T-helper 1 cell (primary cell): ENCODE measurements at places on chromosomes 1 and 21.

DNA sequence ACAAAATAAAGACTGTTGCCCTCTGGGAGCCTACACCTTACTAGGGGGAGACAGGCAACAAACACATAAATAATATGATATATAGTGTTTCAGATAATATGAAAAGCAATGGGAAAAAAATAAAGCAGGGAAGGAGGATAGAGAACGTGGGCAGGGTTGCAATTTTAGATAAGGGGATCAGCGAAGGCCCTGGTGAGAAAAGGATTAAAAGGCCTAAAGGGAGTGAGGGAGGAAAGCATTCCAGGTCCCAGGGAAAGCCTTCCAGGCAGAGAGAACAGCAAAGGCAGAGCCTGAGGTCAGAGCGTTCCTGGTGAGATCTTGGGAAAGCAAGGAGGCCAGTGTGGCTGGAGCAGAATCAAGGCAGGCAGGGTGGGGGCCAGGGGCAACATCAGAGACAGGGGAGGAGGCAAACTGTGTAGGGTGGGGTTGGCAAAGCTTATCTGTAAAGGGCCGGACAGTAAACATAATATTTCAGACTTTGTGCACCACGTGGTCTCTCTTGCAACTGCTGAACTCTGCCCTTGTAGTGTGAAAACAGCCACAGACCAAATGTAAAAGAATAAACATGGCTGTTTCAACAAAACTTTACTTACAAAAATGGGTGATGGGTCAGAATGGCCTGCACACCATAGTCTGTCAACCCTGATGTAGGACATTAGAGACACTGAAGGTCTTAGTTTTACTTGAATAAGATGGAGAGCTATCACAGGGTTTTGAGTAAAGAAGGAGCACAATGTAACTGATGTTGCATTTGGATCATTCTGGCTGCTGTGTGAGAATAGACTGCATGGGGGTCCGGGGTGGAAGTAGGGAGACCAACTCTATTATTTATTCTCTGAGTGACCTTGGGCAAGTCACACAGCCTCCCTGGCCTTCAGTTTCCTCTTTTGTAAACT, 13.3 kb upstream of the CPT2 start:
- no peak for DNase-seq

DNA sequence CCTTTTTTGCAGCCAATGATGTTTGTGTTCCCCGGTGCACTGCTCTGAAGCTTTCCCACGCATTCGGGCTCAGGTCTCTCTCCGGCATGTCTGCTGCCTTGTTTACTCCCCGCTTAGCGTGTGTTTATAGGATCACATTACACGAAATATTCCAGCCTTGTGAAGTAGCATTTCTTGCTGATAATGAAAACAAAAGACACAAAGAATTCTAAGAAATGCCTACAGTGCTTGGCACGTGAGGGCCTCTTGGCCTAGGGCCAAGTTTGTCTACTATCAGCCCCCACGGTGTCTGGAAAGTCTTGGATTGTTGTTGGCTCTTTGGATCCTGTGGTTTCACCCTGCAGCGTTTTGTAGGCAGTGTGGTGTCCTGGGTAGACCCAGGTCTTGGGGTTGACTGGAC, 11.2 kb upstream of the GSTM4 start:
- DNase-seq, result no peak

DNA sequence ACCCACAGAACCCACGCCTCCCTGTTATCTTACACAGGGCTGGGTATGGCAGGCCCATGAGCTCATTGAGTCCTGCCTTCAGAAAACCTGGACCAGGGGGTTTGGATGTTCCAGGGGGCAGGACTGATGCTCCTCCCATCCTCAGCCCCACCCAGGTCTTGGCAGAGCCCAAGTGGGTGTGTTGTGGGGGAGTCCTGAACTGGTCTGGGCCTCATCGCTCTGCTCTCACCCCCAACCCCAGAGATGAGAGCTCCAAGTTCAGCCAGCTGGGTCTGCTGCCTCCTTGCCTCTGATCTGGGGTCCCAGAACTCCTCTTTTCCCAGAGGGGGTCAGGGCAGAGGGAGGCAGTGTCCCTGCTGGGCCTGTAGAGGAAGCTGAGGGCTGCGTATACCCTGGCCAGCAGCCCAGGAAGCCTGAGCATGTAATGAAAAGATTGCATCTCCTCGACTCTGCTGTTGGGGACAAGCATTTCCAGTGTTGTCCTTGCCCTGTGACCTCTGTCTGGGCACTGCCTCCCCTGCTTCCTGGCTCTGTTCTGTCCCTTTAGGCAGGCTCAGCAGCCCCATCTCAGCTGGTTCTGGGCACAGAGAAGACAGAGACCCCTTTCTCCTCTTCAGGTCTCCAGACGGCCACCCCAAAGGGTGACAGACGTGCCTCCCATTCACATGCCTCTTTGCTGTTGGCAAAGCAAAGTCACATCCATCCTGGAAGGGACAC, 54.7 kb upstream of the EPS8L3 start:
- DNase-seq, result no peak

GRCh38 chr1:152473887-152474537, 36.6 kb upstream of the LCE5A start:
- no peak for DNase-seq

DNA sequence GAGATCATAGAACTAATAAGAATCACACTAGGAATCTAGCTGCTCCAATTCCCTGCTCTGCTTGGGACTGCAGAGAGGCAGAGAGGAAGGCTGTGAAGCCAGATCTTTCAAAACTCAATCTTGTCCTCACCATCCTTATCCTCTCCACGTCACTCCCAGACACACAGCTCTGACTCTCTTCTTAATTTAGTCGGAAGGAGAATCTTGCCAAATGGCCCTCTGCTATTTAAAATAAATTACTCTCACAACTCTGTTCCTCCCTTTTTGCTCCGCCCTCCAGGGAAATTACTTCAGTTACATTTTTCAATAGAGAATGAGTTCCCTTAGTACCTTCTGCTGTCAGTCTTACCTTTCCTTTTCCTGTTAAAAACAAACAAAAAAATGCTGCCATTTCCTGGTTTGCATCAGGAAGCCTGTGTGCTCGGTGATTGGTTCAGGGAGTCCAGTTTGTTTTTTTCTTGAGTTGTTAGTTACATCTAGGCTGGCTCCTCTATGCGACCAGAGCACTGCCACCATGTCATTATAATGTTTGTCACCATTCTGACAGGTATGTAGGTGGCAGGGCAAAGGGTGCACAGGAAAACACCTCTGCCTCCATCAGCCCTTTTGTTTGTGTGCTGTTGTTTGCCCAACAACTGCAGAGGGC, 80.1 kb downstream of the FCRL5 start:
- DNase-seq, result no peak

- DNase-seq, result no peak
Observed at GRCh38 chr1:20322825-20323612, 32.3 kb downstream of the VWA5B1 start.

DNA sequence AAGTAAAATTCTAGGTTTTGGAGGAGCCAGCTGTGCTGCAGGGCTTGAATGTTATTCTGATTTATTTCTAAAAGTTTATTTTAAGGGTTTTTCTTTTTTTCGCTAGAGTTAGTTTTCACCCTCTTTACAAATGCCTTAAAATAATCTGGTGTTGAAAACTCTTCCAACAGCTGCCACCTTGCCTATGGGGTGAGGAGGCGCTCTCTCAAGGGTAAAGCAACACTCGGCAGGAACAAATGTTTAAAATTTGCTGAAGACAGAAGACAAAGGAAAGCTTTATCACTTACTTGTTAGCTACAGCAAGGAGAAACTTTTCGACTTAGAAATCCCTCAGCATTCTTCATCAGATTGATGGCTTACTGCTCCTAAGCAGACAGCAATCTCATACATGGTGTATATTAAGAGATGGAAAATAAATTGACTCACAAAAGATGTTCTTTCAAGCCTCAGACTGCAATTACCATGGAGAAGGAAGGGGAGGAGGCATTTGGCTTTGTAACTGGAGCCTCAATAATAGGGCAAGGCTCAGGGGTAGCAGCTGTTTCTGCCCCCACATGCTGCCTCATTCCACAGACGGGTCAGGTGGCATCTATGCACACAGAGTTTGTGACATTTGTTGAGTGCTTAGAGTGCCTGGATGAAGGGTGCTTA, 79.8 kb upstream of the RALGPS2 start:
- DNase-seq, result no peak

- no peak for DNase-seq
Observed at GRCh38 chr1:43582162-43582566, 51.5 kb downstream of the PTPRF start.

DNA sequence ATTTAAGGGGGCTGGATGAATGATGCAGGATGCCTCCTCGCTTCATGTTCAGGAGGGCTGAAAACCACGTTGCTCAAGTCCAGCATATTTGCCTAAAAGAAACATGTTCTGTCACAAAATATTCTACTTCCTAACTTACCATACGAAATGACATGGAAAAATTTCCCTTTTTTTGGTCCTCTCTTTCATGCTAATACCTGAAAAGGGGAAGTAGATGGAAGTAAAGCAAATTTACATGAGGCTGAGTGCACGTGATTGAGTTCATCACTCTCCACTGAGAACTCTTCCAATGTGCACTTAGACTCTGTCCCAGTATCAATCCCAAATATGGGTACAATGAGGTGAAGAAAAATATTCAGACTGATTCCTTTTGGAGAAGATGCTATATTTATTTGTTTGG, 23.0 kb downstream of the XCL2 start:
- DNase-seq, result no peak

DNA sequence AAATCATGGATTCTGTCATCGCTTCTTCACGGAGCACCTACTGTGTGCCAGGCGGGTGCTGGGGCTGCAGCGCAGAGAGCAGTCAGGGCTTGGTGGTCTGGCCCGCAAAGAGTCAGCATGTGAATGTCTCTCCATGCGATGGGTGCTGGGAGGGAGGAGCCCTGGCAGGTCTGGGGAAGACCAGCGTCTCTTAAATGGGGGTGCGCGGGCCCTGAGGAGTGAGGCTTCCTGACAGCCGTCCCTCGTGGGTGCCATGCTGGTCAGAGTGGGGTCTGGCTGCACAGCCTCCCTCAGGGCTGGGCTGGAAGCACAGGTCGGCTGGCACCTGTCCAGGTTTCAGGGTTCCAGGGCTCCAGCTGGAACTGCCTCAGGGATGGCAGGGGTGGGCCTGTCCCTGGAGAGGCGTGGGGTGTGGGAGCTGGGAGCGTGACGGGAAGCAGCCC, 18.5 kb downstream of the TP73 start:
- peak; percentile 0 for DNase-seq

DNA sequence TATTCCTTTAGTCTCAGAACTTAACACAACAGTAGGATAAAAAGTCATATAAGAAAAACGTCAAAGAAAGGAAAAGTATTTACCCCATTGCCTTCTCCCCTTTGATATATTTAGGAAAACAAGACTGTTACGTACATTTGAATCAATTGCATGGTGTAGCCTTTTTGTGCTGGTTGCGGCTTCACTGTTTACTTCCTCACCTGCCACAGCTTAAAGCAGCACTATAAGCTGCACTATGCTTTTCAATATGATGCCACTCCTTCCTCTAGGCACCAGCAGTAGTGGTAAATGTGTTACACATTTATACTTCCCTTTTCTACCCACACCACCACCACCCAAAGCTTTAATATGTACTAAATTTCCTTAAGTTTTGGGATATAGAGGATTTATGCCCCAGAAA, 111.1 kb downstream of the ATP1B1 start:
- no peak for DNase-seq

DNA sequence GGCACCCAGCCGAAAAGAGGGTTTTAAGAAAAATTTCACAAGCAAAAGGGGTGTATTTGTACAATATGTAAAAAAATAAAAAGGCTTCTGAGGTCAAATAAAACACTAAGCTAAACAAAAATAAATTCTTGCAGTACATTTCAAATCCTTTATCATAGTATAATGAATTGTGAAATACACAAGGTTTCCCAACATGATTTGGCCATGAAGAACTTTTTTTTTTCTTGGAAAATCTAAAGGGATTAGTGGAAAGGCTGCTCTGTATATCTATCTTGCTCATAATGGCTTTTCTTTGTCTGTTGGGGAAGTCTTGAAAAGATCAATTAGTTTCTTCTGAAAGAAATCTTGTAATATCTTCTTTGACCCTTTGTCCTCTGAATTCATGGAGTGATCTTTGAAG, 593.4 kb downstream of the PLPP3 start:
- no peak for DNase-seq

DNA sequence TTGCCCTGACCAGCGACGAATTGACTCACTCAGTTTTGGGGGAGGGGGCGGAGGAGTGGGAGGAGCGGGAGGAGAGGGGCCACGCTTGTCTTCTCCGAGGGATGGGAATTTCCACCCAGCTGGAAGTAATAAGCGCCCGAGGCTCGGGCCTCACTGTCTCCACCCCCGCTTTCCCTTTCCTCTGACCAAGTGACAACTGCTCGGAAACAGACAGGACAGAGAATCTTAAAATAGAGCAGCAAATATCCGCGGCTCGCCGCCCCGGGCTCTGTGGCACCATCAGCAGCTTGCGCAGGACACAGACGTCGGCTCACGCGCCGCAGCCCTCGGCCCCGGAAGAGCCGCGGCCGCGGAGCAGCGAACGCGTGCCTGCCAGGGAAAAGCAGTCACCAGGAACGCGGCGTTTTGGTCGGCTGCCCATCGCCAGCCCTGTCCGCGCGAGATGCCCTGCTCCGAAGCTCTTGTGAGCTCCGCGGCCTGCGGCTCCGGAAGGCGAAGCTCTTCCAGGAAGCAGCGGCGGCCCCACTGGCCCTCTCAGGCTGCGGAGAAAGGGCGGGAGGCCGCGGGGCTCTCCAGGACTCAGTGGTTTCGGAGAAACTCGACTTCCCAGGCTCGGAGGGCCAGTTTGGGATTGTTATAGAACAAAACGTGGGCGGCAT, 10.7 kb upstream of the RGS16 start:
- peak; percentile 22 for DNase-seq

GRCh38 chr1:118077331-118078045, 107.5 kb downstream of the SPAG17 start:
- DNase-seq, result no peak

DNA sequence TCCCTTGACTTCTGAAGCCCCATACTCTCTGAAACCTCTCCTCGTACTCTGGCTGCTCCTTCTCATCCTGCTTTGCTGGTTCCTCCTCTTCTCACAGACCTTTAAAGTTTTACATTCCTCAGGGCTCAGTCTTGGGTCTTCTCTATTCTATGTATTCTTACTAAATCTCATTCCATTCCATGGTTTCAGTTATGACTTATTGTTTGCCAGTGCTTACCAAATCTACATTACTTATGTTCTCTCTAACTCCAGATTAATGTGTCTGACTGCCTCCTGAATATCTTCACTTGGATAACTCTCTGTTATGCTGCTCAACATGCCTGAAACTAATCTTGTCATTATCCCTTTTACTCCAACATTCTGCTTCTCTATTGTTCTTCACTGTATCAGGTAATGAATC, 5.4 kb upstream of the SLC35D1 start:
- no peak for DNase-seq

GRCh38 chr1:27476237-27476636, 13.7 kb downstream of the WASF2 start:
- no peak for DNase-seq

DNA sequence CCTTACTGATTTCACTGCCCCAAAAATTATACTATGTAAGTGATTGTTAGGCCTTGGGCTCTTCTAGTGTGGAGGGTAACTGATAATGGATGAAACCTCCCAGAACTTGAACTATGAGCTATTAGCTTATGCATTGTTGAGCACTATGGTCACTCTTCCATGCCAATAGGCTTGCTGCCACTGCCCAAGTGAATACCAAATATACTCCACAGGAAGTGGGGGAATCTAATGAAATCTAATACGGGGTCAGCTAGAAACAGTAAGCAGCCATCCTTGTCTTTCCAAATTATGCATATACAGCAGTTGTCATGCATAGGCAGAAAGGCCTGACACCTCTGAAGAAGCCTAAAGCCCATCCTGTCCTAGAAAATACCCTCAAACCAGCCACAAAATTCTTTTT, 198.7 kb upstream of the PTBP2 start:
- no peak for DNase-seq
